Stimulated activated CD4-positive, alpha-beta T cell treated with anti-CD3 and anti-CD28 coated beads, Interleukin-4, amount 100 ng/mL, for 1 hour (primary cell): ENCODE measurements at places on chromosomes 7 and 10.

- DNase-seq = no peak
These were observed 114.1 kb upstream of the MACROH2A2 start for GRCh38 chr10:69938541-69938991.

DNA sequence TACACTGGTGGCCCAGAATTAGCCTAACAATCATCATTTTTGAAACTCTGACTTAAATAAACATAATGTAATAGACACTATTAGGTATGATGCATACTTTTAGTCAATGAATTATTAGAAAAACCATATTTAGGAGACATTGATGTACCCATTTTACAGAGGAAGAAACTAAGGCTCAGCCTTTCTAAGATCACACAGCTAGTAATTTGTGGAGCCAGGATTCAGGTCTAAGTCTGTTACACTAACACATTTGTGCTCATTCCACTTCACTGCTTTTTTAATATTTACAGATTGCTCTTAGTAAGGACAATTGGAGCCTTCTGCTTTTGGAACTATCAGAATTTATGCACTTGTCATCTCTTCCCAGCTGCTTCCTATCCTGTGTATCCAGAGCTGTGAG is 8.9 kb downstream of the CFAP43 start:
- DNase-seq = no peak

DNA sequence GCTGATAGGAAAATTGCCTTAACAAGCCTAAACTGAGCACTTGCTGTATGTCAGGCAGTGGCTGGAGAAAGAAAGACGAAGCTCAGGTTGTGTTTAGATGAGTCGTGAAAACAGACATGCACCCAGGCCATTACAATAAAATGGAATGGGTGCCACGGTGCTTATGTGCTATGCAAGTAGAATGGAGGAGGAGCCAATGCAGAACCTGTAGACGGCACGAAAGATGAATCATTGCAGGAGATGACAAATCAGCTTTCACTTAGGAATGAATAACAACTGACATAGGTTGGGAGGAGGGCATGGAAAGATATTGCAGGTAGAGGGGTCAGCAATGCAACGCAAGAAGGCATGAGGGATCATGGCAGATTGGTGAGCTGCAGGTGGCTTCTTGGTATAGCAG is 61.2 kb upstream of the ARHGAP21 start:
- DNase-seq = no peak

DNA sequence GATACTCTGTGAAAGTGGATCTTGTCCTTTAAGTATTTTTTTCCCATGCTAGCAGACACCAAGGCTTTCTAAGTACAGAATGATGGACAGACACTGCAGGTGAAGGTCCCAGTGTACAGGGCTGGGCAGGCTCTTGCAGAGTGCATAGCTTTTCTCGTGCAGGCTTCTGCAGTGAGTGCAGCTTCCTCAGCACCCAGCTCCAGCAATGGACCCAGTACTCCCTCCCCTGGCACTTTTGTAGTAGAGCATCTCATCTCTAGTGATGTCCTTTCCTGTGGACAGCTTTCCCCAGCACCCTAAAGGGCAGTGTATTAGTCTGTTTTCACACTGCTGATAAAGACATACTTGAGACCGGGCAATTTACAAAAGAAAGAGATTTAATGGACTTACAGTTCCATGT is 104.3 kb downstream of the CUL2 start:
- DNase-seq = no peak

GRCh38 chr7:135976312-135977006 is 700 bp downstream of the MTPN start:
- DNase-seq = peak; percentile 17

DNA sequence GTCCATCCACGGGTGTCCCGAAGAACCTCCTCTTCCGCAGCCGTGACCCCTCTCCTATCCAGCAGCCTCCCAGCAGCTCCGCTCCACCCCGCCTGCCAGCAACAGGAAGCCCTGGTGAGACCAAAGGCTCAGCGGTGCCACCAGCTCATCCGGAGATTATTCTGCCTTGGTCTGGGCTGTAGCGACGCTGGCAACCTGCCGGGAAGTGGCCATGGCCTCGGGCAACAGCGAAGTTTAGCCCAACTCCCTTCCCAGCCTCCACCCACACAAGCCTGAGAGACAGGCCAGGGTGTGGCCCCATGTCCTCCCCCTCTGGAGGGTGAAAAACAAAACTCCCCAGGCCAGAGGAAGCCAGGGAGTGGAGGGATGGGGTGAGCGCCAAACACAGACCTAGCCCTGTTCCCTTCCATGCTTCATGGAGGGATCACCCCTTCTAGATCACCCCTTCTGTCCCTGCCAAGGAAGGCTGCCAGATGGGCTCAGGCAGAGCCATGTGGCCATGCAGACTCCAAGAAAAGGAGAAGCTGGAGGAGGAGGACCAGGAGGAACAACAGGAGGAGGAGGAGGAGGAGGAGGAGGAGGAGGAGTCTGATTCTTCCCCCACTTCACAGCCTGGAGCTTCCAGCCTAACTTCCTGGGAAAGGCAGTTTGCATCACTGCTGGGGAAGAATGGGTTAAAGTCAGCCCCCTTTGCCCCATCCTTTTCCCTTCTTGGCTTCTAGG is 918 bp downstream of the CALHM2 start:
- peak; percentile 33 for DNase-seq

- DNase-seq = no peak
These were observed 447.4 kb downstream of the GRM8 start for GRCh38 chr7:126805351-126805750.

GRCh38 chr10:77036993-77037734 is 600.4 kb downstream of the KCNMA1 start:
- no peak for DNase-seq

DNA sequence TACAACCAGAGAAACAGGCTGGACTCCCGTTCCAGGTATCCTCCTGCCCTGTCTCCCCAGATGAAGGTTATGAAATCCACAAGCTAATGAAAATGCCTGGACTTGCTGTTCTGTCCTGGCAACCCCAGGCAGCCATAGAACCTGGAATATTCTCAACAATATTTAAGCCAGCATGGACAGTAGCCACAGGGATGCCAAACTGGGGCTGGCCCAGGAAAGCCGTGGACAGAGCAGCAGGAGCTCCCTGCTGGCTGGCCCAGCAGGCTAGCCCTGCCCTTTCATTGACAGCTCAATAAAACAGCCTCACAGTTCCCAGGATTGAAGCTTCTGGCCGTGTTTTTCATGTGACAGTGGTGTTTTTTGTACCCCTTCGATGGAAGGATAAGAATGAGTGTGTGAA is 230.6 kb downstream of the BMPER start:
- DNase-seq = no peak

DNA sequence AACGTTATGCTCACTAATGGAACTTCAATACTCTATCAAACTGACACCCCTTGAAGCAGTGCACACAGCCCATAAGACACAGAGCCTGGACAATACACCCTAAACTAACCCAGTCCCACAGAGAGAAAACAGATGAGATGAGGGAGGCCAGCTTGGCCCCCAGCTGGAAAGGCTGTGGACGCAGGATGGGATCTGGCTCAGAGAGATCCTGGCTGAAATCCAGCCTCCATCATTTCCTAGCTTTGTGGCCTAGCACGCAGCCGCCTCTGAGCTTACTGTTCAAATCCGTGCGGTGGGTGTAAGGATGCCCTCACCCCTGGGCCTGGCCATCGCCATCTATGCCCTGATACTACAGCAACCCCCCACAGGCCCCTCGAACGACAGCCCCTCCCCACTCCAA is 32.7 kb downstream of the SNX8 start:
- DNase-seq = no peak

DNA sequence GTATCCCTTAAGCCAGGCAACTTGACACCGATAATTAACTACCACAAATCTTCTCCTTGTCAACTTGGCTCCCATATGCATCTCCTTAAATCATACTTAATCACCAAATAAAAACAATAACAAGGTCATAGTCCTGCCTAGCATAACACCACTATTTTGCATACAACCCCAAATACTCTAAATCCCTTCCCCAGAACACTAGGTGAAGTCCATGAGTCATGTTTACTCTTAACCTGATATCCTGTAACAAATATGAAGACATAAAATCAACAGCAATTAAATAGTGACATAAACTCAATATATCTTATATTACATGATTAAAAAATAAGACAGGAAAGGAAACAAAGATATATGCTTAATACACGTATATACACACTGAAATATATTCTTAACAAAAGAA is 362.0 kb downstream of the ETV1 start:
- DNase-seq = no peak

DNA sequence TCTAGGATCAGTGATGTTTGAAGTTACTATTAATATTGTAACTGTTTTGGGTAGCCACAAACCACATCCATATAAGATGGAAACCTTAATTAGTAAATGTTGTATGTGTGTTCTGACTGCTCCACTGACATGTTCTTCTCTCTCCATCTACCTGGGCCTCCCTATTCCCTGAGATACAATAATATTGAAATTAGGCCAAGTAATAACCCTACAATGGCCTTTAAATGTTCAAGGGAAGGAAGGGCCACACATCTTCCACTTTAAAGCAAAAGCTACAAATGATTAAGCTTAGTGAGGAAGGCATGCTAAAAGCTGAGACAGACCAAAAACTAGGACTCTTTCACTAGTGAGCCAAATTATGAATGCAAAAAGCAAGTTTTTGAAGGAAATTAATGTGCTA is 176.4 kb upstream of the ANK3 start:
- DNase-seq = no peak

DNA sequence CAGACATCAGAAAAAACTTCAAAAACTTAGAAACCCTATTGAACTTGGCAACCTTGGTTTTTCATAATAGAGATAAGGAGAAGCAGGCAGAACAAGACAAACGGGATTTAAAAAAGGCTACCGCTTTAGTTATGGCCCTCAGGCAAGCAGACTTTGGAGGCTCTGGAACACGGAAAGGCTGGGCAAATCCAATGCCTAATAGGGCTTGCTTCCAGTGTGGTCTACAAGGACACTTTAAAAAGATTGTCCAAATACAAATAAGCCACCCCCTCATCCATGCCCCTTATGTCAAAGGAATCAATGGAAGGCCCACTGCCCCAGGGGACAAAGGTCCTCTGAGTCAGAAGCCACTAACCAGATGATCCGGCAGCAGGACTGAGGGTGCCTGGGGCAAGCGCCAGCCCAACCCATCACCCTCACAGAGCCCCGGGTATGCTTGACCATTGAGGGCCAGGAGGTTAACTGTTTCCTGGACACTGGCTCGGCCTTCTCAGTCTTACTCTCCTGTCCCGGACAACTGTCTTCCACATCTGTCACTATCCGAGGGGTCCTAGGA is 115.3 kb downstream of the NRCAM start:
- DNase-seq = no peak

GRCh38 chr7:36599645-36600313 is 124.5 kb downstream of the AOAH start:
- DNase-seq = no peak

GRCh38 chr7:134542195-134542771 is 6.6 kb upstream of the AKR1B15 start:
- DNase-seq = no peak

DNA sequence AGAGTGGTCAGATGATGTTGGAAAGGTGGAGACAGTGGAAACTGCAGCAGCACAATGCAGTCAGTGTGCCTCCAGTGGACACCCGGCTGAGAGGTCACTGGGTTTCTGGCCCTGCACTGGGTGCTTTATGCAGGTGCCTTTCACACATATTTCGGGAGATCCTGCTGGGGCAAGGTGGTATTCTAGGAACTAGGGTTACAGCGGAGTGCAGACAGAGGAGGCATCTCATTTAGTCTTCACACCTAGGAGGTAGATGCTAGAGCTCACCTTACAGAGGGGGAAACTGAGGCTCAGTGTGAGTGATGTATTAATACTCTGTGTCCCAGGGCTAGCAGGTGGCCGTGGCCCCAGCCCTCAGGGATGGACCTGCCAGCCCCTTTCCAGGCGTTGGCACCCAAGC is 103.9 kb upstream of the KCTD7 start:
- DNase-seq = no peak

GRCh38 chr10:78407009-78407711 is 373.5 kb downstream of the RPS24 start:
- peak; percentile 75 for DNase-seq
